ENCODE measurements at places on chromosomes 7 and 10.
A peak's percentile ranks its signal among the peaks of the same experiment; 100 is the strongest.

- DNase-seq = peak; percentile 11
Observed at GRCh38 chr10:115706488-115707076, 566.4 kb downstream of the GFRA1 start.

GRCh38 chr10:97796651-97797050 lies 24.9 kb upstream of the SFRP5 start:
- no peak for DNase-seq

DNA sequence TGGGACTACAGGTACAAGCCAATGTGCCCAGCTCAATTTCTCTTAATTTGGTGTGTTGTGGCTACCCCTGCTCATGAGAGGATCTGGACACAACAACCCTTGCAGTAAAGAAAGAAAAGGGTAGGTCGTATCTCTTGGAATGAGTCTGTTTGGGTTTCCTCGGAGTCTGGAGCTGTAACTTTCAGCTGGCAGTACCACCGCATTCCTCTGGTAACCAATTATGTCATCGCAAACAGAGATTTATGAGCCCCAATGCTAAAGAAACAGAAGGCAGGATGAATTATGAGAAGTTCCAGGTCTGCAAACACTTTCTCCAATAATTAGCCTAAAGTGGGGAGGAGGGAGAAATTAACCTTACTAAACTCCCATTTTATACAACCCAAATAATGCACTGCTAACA lies 186.6 kb upstream of the NRP1 start:
- no peak for DNase-seq

DNA sequence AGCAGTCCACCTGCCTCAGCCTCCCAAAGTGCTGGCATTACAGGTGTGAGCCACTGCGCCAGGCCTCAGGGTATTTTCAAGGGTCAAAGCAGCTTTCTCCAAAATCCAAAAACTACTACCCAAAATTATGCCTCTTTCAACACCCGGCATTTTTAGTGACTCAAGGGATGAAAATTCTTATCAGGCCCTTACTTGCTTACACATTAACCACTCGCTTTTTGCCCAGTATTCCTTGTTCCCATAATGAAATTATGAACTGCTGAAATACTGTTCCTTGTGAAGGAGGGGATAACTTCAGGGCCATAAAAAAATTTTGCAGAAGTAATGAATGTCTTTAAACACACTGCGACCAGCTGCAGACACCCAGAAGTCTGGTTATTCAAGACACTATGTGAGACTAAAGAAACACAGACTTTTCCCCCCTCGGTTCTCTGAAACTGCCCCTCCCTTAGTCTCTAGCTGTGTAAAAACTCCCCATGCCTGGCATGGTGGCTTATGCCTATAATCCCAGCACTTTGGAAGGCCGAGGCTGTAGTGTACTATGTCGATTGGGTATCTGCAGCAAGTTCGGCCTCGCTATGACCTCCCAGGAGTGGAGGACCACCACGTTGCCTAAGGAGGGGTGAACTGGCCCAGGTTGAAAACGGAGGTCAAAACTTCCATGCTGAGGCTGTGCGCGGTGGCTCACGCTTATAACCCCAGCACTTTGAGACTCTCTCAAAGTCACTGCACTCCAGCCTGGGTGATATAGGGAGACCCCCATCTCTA lies 12.0 kb downstream of the FXYD4 start:
- DNase-seq = no peak

- no peak for DNase-seq
Observed at GRCh38 chr10:12397941-12398340, 48.6 kb downstream of the CAMK1D start.

GRCh38 chr7:146636581-146636980 lies 520.0 kb downstream of the CNTNAP2 start:
- no peak for DNase-seq

GRCh38 chr10:44860811-44861736 lies 50.1 kb upstream of the TMEM72 start:
- peak; percentile 63 for DNase-seq

DNA sequence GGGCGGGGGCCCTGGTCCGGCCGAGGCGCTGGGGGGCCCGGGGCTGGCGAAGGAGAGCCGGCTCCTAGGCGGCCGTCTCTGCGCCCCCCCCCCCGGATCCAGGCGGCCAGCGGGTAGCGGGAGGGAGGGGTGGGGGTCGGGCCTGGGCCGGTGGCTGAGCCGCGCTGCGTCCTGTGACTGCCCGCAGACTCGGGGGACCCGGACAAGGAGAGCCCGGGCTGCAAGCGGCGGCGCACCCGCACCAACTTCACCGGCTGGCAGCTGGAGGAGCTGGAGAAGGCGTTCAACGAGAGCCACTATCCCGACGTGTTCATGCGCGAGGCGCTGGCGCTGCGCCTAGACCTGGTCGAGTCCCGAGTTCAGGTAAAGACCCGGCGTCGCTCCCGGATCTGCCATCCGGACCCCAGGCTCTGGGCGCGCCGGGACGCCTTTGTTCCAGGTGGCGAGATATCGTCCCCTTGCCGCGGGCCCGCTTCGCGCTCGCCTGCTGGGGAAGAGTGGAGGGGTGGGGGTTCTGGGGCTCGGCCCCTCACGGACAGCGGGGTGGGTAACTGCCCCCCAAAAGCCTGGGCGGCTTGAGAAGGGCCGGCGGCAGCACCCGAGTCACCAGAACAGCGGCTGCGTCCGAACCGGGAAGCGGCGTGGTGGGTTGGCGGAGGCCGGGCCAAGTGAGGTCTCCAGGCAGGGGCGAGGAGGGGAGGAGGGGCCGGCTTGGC lies 819 bp downstream of the UNCX start:
- DNase-seq = no peak

DNA sequence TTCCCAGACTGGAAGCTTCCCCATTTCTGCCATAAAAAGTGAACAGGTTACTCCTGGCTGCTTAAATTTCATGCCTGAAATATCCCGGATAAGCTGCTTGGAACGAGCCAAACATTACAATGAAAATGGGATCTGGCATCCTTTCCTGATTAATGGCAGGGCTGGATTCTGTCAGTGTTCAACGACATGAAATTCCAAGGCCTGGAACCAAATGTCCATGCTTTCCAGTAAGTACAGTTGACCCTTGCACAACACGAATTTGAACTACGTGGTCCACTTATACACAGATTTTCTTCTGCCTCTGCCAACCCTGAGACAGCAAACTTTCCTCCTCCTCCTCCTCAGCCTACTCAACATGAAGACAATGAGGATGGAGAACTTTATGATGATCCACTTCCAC lies 65.4 kb downstream of the SGMS1 start:
- peak; percentile 46 for DNase-seq

GRCh38 chr7:151856516-151856915 lies 20.4 kb downstream of the PRKAG2 start:
- no peak for DNase-seq

DNA sequence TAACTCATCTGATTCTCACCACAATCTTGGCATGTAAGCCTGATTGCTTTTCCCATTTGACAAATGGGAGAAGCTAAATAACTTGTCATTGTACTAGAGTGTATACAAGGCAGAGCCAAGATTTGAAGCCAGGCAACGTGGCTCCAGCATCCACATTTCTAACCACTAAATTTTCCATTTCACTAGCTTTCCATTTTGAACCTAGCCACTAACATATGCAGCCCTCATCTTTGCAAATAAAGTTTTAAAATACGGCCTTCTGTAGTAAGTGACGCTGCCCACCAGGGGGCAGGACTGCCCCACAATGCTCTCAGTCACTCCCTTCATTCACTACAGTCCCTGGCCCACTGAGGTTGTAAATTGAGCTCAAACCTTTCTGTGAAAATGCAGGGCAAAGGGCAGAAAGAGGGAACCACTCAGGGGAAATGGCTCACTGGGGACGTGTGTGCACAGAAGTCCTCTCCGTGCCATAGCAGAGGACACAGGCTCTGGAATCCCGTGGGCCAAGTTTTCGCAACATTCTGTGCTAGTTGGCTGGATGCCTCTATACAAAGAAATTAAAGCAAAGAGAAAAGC lies 315.7 kb downstream of the TNS3 start:
- DNase-seq = peak; percentile 78
